ENCODE measurements at places on chromosomes 5 and 9.
A peak's percentile ranks its signal among the peaks of the same experiment; 100 is the strongest.

DNA sequence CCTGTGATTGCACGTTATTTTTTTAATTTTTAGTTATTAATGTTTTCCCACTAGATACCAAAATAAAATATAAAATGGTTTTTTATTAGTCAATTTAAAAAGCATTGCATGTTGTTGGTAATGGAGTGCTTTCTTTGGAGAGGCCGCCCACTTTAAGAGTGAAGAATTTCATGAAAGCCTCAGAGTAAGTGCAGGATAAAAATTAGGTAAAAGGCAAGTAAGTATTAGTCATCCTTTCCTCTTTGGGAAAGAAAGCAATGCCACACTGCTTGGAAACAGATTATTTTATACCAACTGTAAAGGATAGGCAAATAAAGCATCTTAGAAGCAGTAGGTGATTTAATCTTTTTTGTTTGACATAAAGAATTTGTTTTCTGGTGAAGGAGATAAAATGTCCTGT lies 62.9 kb downstream of the HSD17B4 start:
- no peak for DNase-seq

DNA sequence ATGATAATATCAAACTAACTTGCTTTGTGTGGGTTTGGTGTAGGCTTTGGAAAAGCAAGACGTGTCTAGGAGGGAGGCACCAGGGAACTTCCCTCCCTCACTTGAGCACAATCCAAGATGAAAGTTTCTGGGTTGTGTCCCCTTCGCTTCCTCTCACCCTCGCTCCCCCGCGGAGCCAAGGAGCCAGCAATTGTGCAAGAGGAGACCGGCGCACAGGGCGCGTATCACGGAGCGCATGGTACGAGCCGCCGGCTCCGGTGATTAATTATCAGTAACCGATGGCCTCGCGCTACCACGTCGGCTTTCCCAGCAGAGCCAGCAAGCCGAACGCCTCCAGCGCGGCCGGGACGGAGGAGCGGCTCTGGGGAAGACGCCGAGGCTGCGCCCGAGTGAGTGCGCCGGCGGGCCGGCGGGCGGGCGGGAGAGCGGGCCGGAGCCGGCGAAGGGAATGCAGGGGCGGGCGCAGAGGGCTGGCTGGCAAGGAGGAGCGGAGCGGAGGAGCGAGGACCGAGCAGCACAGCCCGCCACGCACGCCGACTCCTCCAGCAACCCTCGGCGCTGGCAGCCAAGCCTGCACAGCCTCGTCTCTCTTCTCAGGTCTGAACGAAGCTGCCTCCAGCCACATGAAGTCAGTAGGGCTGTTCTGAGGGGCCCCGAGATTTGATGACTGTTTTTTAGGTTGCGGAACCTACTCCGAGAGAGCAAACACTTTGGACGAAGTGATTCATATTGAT lies 143.6 kb downstream of the BNC2 start:
- no peak for DNase-seq

- no peak for DNase-seq
These were observed 43.4 kb upstream of the PAM start for GRCh38 chr5:102711525-102712385.

- no peak for DNase-seq
These were observed 15.6 kb upstream of the GNA14 start for GRCh38 chr9:77663754-77664153.

GRCh38 chr5:140391312-140391711 lies 10.3 kb upstream of the ANKHD1 start:
- DNase-seq: no peak

GRCh38 chr5:111135946-111136345 lies 43.8 kb downstream of the WDR36 start:
- no peak for DNase-seq

- no peak for DNase-seq
These were observed 162.0 kb upstream of the CDKN2B start for GRCh38 chr9:22170990-22171670.

DNA sequence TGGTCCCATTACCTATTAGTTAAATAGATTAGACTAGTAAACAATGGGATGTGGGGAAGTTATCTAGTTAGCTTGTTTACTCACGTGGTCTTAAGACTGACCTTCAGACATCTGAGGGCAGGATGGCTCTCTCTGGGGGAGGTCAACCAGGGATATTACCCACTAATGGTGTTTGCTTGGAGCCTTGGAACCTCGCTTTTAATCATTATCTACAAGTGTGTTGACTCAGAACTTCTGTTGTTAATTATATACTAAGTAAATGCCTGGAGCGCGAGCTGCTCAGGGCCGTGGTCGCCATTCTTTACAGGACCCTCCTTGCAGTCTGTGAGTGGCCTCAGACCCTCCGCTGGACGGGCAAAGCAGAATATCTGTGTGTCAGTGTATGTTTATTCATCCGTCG lies 48.5 kb upstream of the ZNF354A start:
- DNase-seq: no peak

DNA sequence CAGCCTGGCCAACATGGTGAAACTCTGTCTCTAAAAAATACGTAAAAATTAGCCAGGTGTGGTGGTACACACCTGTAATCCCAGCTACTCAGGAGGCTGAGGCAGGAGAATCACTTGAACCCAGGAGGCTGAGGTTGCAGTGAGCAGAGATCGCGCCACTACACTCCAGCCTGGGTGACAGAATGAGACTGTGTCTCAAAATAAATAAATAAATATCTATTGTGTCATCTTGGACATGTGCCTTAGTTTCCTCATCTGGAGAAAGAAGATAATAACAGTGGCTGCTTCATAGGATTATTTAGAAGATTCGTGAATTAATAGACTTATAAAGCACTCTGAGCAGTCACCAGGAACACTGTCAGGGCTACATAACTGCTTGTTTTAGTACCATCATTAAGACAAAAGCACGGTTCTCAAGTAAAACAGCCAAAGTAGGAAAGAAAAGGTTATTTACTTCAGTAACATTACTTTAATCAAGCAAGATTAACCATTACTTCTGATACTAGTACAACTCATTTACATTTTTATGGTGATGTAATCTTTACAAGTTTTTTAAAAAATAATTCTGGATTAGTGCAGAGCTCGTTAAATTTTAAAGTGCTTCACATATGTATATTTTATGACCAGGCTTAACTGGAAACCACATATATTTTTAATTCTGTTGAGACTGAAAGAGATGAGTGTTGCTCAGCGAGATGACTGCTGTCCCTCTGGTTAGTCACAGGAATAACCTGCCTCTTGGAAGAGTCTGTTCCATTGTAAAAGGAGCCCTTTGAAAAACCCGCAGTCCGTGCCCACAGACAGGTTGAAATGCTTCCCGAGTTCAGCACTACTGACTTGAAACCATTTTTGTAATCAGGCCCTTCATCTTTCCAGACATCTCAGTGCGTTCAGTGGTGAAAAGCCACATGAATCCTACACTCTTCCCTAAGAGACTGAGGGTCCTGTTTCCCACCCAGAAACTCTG lies 36.7 kb downstream of the ANKH start:
- DNase-seq: no peak

GRCh38 chr9:89544279-89544661 lies 46.4 kb upstream of the SEMA4D start:
- no peak for DNase-seq

- DNase-seq: no peak
These were observed 797.2 kb downstream of the EFNA5 start for GRCh38 chr5:106873568-106873967.

GRCh38 chr9:93667627-93668026 lies 91.2 kb downstream of the PHF2 start:
- peak; percentile 0 for DNase-seq

- DNase-seq: no peak
These were observed 80.6 kb downstream of the HINT1 start for GRCh38 chr5:131084436-131084835.

DNA sequence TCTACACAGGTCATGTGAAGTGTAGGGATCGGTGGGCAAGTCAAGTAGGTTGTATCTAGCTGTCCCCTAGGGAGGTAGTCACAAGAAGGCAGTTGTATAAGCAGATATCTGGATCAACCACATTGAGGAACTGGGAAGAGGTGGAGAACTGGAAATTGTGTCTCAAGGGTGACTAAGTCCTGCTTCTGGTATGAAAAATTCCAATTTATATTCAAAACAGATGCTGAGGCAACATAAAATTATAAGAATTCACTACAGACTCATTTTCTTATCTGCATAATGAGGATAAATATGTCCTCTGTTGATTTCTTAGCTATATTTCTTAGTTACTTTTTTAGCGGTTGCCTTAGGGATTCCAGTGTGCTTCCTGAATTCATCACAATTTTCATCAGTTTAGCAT lies 46.8 kb downstream of the GALNT12 start:
- no peak for DNase-seq

GRCh38 chr5:147628058-147628895 lies 118.4 kb upstream of the DPYSL3 start:
- DNase-seq: no peak

GRCh38 chr5:69504036-69504435 lies 11.4 kb downstream of the OCLN start:
- DNase-seq: no peak

DNA sequence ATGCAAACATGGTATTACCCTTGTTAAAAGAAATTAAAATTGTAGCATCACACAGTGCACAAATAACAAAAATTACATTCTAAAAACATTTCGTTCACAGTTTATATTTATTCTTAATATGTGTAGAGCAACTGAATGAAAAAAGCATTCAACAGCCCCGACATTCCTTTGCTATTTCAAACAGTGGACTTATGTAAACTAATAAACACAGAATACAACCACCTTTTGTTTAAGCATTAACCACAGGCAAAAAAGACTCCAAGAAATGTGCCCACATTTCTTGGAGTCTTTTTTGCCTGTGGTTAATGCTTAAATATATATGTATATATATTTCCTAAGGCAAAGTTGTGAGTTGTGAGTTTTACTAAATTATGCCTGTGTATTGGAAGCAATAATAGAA lies 532.5 kb upstream of the DAP start:
- DNase-seq: no peak

- DNase-seq: no peak
These were observed 583.1 kb downstream of the CCDC171 start for GRCh38 chr9:16135968-16136367.

- DNase-seq: no peak
These were observed 6.5 kb downstream of the GLIS3 start for GRCh38 chr9:4293293-4293941.

Measured in activated T-helper 1 cell treated with anti-CD3 and anti-CD28 coated beads, Interleukin-2, amount 50 U/mL, for 16 hours (primary cell).